A549 treated with RU486 at 1 μM for 4 hours (cell line): ENCODE measurements at places on chromosomes 4 and X. TPM values are rescaled to one million over a fixed set of nuclear protein-coding genes. Genes with fewer than 3 reads are reported as not detected.

Gene HOPX
- total RNA-seq: not detected in 5 replicates

Gene SMIM43
- total RNA-seq: 0.20 to 0.37 TPM (median 0.33 TPM) in 5 replicates

Gene ITGB1BP2
- total RNA-seq: 0.65 to 1.1 TPM (median 0.80 TPM) in 5 replicates

Gene RNF128
- total RNA-seq: 0.06 to 0.09 TPM (median 0.09 TPM) in 3 of 5 replicates, not detected in the others

Gene CFP
- total RNA-seq: 0.35 to 0.88 TPM (median 0.58 TPM) in 5 replicates

Gene NIPAL1
- total RNA-seq: 0.32 to 0.94 TPM (median 0.74 TPM) in 5 replicates

Gene IL1RAPL1
- total RNA-seq: not detected in 5 replicates

Gene GPR78
- total RNA-seq: 0.08 to 0.19 TPM in 2 of 5 replicates, not detected in the others

Gene GNPDA2
- total RNA-seq: 6.3 to 12.8 TPM (median 9.8 TPM) in 5 replicates

Gene UCHL1
- total RNA-seq: 927 to 1,032 TPM (median 975 TPM) in 5 replicates

Gene YY2
- total RNA-seq: 2.0 to 2.5 TPM (median 2.2 TPM) in 5 replicates

Gene SPIN2A
- total RNA-seq: 0.08 to 0.15 TPM (median 0.14 TPM) in 3 of 5 replicates, not detected in the others

Gene OCIAD1
- 109 to 195 TPM (median 127 TPM) in 5 replicates for total RNA-seq

Gene ZXDA
- total RNA-seq: 1.3 to 1.9 TPM (median 1.6 TPM) in 5 replicates

Gene TMSB15A
- total RNA-seq: 0.47 to 1.1 TPM (median 0.97 TPM) in 4 of 5 replicates, not detected in the other

Gene LPAR4
- total RNA-seq: not detected in 5 replicates

Gene PLP1
- not detected in 5 replicates for total RNA-seq

Gene PABPC4L
- total RNA-seq: 0.06 to 0.10 TPM (median 0.07 TPM) in 4 of 5 replicates, not detected in the other

Gene DCLK2
- total RNA-seq: 7.9 to 10.4 TPM (median 8.5 TPM) in 5 replicates

Gene EDNRA
- 0.30 to 0.62 TPM (median 0.31 TPM) in 5 replicates for total RNA-seq

Gene MAOA
- total RNA-seq: 0.15 to 0.20 TPM (median 0.16 TPM) in 5 replicates

Gene RPS6KA6
- 3.1 to 6.9 TPM (median 6.1 TPM) in 5 replicates for total RNA-seq

Gene SPANXC
- total RNA-seq: 0.65 to 1.3 TPM (median 0.81 TPM) in 3 of 5 replicates, not detected in the others

Gene GASK1B
- 0.07 to 0.53 TPM (median 0.38 TPM) in 5 replicates for total RNA-seq

Gene MGARP
- 0.30 to 1.1 TPM (median 0.90 TPM) in 5 replicates for total RNA-seq

Gene NEIL3
- 8.2 to 14.4 TPM (median 11.9 TPM) in 5 replicates for total RNA-seq

Gene MSL3
- 17.1 to 22.7 TPM (median 22.1 TPM) in 5 replicates for total RNA-seq

Gene NHSL2
- 0.22 to 0.45 TPM (median 0.32 TPM) in 5 replicates for total RNA-seq

Gene CSAG3
- not detected in 5 replicates for total RNA-seq

Gene HPGDS
- not detected in 5 replicates for total RNA-seq

Gene CORIN
- total RNA-seq: 0.02 TPM in 1 of 5 replicates, not detected in the others

Gene CYLC1
- not detected in 5 replicates for total RNA-seq

Gene TKTL1
- total RNA-seq: not detected in 5 replicates

Gene CT45A3
- total RNA-seq: 0.15 to 0.17 TPM in 2 of 5 replicates, not detected in the others

Gene RRH
- total RNA-seq: 0.06 TPM in 1 of 5 replicates, not detected in the others

Gene GPR50
- total RNA-seq: 0.07 to 0.24 TPM (median 0.12 TPM) in 5 replicates

Gene XK
- 0.27 to 0.54 TPM (median 0.39 TPM) in 5 replicates for total RNA-seq

Gene ZDHHC15
- total RNA-seq: not detected in 5 replicates

Gene LRIT3
- total RNA-seq: 0.05 to 0.10 TPM (median 0.06 TPM) in 3 of 5 replicates, not detected in the others

Gene ANKRD50
- total RNA-seq: 2.4 to 5.6 TPM (median 4.7 TPM) in 5 replicates

Gene RTL5
- 1.9 to 2.9 TPM (median 2.4 TPM) in 5 replicates for total RNA-seq

Gene BST1
- 17.1 to 22.2 TPM (median 19.1 TPM) in 5 replicates for total RNA-seq

Gene PPP4R3C
- not detected in 5 replicates for total RNA-seq

Gene TAF7L
- 0.06 to 0.24 TPM (median 0.22 TPM) in 3 of 5 replicates, not detected in the others for total RNA-seq

Gene CHST7
- total RNA-seq: 12.6 to 21.9 TPM (median 20.7 TPM) in 5 replicates

Gene VEGFC
- 15.8 to 17.5 TPM (median 16.4 TPM) in 5 replicates for total RNA-seq

Gene RADX
- 0.06 TPM in 2 of 5 replicates, not detected in the others for total RNA-seq

Gene MAGEB2
- not detected in 5 replicates for total RNA-seq

Gene GPRIN3
- total RNA-seq: 1.6 to 5.8 TPM (median 5.6 TPM) in 5 replicates

Gene FAM199X
- total RNA-seq: 7.1 to 20.0 TPM (median 18.0 TPM) in 5 replicates

Gene MAGEC3
- not detected in 5 replicates for total RNA-seq

Gene ADGRL3
- 0.02 to 0.05 TPM (median 0.02 TPM) in 3 of 5 replicates, not detected in the others for total RNA-seq

Gene PDGFC
- 2.5 to 5.1 TPM (median 2.9 TPM) in 5 replicates for total RNA-seq

Gene MAGEA10
- total RNA-seq: 0.13 TPM in 1 of 5 replicates, not detected in the others

Gene TMEM35A
- not detected in 5 replicates for total RNA-seq

Gene MSX1
- 6.7 to 13.9 TPM (median 13.2 TPM) in 5 replicates for total RNA-seq

Gene ADH1A
- not detected in 5 replicates for total RNA-seq
